Activated T-cell treated with anti-CD3 and anti-CD28 coated beads for 1 hour (primary cell): ENCODE measurements at places on chromosomes 5 and 9.

GRCh38 chr9:98864281-98865174, 57.1 kb downstream of the GALNT12 start:
- no peak for DNase-seq

DNA sequence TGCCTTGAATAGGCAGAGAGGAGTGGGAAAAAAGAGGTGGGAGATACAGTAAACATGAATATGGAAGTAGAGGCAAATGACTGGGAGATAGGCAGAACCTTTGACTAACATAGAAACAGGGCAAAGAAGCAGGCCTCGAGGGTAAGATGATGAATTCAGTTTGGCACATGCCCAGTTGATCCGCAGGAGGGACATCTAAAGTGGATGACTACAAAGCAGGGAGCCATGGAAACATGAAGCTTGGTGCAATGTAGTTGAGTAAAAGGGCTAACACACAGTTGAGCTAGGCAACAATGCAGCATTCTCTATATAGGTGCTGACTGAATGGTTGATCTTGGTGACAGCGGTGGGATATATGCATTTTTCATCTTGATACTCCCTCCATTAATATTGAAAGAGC, 253.8 kb downstream of the DMRT2 start:
- DNase-seq = no peak

GRCh38 chr5:95068289-95068910, 216.5 kb downstream of the MCTP1 start:
- no peak for DNase-seq

GRCh38 chr5:82820961-82821845, 256.0 kb downstream of the TMEM167A start:
- no peak for DNase-seq

GRCh38 chr9:14007190-14007769, 306.7 kb downstream of the NFIB start:
- DNase-seq = no peak

GRCh38 chr5:37860206-37860605, 20.4 kb upstream of the GDNF start:
- DNase-seq = no peak

DNA sequence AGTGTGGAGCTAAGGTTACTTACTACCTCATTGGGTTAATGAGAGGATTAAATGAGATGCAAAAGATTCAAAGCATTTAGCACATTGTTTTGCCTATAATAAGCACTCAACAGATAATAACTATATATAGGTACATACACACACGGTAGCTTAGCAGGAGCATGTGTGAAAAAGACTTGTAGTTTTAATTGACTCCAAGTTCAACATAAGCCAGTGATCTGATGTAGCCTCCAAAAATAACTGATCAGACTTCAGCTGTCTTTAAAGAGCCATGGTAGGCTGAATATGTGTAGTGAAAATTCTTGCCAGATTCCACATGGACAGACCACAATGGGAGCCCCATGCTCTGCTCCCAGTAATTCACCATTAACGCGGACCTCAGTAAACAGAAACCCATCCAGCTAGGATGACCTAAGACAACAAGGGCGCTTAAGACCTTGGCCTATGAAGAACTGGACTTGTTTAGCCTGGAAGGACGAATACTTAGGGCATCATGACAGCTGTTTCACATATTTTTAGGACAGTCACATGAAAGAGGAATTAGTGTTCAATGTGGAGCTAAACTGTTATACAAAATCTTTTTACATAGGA, 115.1 kb upstream of the ZNF366 start:
- no peak for DNase-seq

DNA sequence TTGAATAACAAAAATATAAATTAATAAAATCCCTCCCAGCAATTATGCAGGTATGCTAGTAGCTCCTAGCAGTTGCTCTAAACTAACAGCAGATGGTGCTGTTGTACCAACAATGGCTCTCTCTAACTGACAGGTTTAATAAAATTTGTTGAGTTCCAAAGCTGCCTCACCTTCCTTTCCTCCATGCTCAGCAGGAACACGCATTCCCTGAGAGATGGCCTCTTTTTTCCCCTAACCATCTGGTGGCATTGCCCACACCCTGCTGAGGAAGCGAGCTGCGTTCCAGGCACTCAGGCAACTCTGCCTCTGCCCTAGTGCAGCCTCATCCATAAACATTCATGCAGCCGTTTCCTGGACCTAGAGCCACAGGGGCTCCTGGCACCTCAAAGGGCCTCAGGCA, 106.2 kb downstream of the KLHL3 start:
- no peak for DNase-seq

DNA sequence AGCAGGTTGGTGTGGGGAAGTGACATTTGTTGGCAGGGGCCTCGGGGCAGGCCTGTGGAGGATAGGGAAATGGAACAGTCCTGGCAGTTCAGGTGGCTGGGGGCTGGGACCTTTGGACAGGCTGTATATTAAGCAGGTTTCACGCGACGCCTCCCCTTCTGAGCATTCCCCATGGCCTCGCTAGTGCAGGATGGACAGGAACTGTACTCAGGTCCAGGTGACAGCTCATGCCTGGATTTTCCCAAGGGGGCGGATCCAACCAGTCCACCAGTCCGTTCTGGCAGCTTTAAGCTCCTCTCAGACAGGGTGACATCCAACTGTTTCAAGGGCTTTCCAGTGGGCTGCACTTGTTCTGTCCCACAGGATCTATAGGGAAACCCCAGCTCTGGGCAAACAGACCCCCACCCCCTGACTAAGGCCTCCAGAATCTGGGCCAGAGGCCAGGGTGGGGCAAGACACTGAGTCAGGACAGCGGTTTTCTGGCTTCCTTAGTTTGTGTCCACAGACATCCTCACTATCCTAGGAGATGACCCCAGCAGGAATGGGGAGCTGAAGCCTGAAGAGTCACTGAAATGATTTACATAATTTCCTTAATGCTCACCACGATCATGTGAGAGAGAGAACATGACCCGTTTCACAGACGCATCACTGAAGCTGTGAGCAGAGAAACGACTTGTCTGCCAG, 20.9 kb downstream of the CSF2 start:
- DNase-seq = no peak

- no peak for DNase-seq
These were observed 13.6 kb downstream of the CCNH start for GRCh38 chr5:87398981-87399614.

DNA sequence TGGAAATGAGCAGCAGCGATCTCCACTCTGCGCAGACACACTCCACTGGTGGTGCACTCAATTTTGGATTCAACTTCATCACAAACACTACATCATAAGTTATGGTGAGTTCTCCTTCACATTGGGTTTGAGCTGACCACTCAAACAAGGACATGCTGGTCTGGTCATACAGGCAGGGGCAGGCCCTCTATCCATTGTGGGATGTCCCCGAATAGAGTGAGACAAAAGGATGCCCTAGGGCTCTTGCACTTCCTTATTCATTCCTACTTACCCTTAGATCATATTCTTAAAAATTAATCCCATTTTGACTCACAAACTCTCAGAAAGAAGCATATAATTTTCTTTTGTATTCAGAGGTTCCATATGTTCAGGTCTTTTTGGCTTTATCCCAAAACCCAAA, 16.3 kb upstream of the PJA2 start:
- no peak for DNase-seq

DNA sequence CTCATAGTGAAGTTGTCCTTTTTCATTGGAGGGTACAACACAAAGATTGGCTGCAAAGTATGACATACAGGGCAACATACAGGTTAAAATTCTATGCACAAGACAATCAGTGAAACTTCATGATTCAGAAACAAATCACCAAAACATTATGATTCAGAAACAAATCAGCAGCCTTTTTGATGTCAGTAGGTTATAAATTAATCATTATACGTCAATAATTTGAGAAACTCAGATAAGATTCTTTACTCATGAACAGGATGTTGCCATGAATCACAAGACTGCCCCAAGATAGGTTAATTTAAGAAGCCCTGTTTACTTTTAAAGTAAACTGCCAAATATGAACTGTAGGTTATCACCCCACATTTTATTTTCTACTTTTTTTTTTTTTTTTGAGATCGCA, 62.2 kb upstream of the IL33 start:
- no peak for DNase-seq

GRCh38 chr9:136590821-136591752, 45.2 kb upstream of the NOTCH1 start:
- DNase-seq = no peak

GRCh38 chr9:36980148-36980974, 53.7 kb downstream of the PAX5 start:
- DNase-seq = no peak

- no peak for DNase-seq
These were observed 91.7 kb downstream of the TENT4A start for GRCh38 chr5:6804766-6805501.

GRCh38 chr9:88458716-88459465, 70.6 kb downstream of the SPIN1 start:
- DNase-seq = no peak

GRCh38 chr5:14726066-14726838, 61.7 kb downstream of the OTULIN start:
- DNase-seq = no peak

- no peak for DNase-seq
These were observed 6.4 kb downstream of the ABLIM3 start for GRCh38 chr5:149147676-149148075.

- no peak for DNase-seq
These were observed 9.1 kb upstream of the AK3 start for GRCh38 chr9:4750023-4750673.

- DNase-seq = no peak
These were observed 23.8 kb downstream of the TUSC1 start for GRCh38 chr9:25654417-25654816.

- DNase-seq = no peak
These were observed 25.7 kb downstream of the SYK start for GRCh38 chr9:90827181-90827871.

- DNase-seq = no peak
These were observed 343.4 kb upstream of the CDH6 start for GRCh38 chr5:30849931-30850710.

DNA sequence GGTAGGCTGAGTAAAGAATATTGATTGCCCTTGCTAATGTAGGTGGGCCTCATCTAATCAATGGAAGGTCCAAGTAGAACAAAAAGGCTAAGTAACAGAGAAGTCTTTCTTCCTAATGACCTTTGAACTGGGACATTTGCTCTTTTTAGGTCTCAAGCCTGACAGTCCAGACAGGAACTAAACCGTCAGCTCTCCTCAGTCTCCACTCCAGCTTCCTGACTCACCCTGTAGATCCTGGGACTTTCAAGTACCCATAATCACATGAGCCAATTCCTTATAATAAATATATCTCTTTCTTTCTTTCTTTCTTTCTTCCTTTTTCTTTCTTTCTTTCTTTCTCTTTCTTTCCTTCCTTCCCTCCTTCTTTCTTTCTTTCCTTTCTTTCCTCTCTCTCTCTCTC, 479.5 kb upstream of the PAPPA start:
- no peak for DNase-seq

GRCh38 chr5:168307925-168308584, 16.6 kb downstream of the WWC1 start:
- no peak for DNase-seq

DNA sequence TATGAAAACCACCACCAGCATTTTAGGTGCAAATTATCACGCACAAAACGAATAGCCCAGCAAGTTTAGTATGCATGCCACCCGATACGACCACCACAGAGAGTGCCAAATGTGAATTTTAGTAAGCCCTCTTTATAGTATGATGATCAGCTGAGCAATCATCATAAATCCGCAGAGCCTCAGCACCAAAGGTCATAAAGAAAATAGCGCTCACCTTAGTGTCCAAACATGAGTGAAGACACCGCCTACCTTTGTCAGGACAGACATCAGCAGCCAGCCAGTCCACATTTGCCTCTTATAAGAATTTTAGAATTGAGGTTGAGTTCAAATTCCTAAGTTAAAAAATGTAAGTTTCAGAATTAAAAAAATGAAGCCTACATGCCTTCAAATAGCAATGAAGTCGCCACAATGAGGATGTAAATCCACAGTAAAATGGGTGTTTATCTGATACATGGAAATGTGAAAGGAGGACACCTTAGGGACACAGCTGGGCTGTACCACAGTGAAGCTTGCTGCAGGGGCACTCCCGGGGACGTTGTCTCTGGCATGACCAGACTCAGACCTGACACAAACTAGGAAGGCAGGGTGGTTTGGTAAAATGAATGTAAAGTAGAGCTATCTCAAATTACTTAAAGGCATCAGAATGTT, 149.0 kb downstream of the AUH start:
- DNase-seq = no peak

- no peak for DNase-seq
These were observed 39.4 kb downstream of the ZSWIM6 start for GRCh38 chr5:61371474-61371873.

GRCh38 chr9:32716955-32717543, 66.3 kb upstream of the TMEM215 start:
- no peak for DNase-seq

DNA sequence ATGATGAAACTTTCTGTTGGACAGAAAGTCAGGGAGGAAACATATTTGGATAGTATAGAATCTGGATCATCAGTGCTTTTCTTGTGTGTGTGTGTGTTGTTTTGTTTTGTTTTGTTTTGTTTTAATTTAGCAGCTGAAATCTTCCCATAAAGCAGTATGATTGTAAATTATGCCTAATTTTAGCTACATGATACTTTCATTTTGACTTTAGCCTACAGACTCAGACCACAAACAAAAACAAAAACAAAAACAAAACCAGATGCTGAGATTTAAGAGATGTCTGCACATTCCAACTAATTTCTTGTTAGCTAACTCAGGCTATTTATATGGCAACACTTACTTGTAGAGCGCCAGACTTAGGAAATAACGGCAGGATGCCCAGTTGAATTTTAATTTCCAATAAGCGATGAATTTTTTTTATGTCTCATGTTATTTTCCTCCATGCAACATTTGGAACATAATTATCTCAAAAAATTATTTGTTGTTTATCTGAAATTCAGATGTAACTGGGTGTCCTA, 119.5 kb upstream of the TRPC7 start:
- DNase-seq = no peak

DNA sequence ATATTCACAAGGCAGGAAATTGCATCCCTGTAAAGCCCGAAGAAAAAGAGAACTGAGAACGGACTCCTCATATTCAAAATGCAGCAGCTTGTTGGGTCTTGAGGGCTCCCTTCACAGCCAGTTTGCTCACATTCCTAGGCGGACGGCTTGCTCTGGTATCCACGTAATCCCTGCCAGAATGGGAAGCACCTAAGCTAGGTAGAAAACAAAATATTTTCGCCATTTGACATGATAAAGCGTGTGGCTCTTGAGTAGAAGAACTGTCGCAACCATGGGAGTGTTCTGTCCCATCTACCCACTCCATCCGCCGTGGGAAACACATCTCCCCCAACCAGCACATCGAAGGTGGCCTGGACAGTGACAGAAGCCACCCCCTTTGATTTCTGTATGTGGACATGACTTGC, 183.1 kb downstream of the GAS1 start:
- no peak for DNase-seq

DNA sequence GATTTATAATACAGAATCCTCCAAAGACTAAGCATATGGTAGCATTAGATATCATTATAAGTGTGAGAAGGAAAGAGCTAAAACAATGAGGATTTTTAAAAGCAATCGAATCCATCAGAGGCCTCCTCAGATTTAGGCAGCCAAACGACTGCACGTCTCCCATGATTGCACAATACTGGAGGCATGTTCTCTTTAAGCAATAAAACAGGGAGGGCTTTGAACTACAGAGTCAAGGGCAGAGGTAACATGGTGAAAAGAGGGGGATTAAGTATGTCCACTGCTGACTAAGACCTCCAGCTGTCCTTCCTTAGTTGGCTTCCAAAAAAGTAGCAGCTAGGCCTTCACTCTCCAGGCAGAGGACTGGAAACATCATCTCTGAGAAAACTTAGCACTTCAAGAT, 298.7 kb upstream of the RGMB start:
- DNase-seq = no peak
